ENCODE measurements at places on chromosomes 3 and 15.

- DNase-seq, result no peak
These were observed 57.6 kb upstream of the BBX start for GRCh38 chr3:107465064-107465631.

DNA sequence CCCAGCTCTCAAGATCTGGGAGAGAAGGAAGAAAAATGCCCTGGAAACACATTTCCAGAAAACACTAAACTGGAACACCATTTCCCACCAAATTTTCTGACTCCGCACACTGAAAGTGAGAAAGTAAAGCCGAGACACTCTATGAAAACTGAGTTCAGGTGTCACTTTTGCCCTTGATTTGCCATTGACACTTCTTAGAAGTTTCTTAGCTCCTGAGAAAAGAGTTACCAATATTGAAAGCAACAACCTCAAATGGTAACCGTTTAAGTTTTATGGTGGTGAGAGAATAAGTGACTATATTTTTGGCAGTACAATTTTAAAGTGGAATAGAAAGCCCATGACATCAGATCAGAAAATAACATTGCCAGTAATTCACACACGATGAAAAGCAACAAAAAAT, 39.0 kb downstream of the CD86 start:
- no peak for DNase-seq

DNA sequence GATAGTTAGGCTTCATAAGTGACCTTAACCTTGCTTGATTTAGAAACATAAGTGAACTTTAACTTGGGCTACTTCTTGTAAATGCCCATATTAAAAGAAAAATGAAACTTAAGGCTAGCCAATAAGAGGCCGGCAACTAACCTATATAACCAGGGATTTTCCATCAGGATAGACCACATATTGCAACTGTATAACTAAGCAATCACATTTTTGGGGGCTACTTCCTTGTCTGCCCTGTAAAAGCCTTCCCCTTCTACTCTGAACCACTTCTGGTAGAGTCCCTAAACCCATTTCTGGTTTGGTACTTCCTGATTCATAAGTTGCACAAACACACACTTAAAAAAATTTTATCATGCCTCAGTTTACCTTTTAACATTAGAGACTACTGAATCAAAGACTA, 150.9 kb upstream of the UBE2E2 start:
- DNase-seq, result no peak

DNA sequence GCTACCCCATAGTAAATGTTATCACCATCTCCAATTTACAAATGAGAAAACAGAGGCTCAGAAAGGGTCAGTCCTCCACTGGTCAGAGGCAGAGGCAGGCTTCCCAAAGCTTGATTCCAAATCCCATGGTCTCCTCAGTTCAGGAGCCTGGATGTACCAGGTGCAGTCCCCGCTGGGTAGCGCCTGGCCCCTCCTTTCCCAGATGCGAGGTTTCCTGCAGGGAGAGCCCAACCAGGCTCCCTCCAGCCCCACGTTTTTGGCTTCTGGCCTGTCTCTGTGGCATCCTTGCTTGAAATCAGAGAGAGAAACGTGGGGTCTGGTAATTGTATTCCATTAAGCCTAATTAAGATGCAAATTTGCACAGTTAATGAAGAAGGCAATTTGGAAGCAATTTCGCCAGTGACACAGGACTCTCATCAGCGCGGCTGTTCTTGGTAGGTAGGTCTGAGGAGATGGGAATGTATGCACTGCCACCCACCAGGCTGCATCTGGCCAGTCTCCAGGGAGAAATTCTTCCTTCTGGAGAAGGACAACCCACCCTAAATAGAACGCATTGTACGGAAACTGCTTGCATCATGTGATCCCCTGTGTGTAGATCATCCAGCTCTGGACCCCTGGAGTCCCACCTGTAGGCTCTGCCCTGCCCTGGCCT, 50.5 kb downstream of the HRH1 start:
- DNase-seq, result no peak

DNA sequence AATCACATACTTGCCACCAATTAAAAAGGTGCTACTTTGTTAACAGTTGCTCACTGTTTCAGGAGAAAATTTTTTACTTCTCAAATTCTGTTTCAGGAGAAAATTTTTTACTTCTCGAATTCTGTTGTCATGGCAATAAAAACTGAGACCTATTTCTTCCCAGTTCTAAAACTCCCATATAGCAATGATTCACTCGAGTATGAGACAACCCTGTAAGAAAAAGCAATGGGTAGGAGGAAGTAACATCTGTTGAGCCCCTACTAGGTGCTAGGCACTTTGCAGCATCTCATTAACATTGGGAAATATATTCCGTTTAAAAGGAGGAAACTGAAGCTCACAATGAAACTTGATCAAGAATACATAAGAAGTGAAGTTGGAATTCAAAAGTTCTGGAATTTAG, 35.1 kb upstream of the IGSF11 start:
- DNase-seq, result no peak

- no peak for DNase-seq
These were observed 651.8 kb upstream of the SGO1 start for GRCh38 chr3:20837676-20838302.

- DNase-seq, result no peak
These were observed 2.9 kb downstream of the DIPK2A start for GRCh38 chr3:143974271-143975238.

DNA sequence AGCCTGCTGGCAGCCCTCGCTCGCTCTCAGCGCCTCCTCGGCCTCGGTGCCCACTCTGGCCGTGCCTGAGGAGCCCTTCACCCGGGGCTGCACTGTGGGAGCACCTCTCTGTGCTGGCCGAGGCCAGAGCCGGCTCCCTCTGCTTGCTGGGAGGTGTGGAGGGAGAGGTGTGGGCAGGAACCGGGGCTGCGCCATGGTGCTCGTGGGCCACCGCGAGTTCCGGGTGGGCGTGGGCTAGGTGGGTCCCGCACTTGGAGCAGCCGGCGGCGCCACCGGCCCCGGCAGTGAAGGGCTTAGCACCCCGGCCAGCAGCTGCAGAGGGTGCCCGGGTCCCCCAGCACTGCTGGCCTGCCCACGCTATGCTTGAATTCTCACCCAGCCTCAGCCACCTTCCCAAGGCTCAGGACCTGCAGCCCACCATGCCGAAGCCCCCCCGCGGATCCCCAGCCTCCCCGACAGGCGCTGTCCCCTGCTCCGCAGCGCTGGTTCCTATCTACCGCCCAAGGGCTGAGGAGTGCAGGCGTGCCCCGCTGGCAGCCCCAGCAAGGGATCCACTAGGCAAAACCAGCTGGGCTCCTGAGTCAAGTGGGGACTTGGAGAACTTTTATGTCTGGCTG, 863.3 kb downstream of the IGSF11 start:
- DNase-seq, result no peak

GRCh38 chr3:139096670-139097069, 52.0 kb upstream of the PRR23C start:
- DNase-seq, result no peak

DNA sequence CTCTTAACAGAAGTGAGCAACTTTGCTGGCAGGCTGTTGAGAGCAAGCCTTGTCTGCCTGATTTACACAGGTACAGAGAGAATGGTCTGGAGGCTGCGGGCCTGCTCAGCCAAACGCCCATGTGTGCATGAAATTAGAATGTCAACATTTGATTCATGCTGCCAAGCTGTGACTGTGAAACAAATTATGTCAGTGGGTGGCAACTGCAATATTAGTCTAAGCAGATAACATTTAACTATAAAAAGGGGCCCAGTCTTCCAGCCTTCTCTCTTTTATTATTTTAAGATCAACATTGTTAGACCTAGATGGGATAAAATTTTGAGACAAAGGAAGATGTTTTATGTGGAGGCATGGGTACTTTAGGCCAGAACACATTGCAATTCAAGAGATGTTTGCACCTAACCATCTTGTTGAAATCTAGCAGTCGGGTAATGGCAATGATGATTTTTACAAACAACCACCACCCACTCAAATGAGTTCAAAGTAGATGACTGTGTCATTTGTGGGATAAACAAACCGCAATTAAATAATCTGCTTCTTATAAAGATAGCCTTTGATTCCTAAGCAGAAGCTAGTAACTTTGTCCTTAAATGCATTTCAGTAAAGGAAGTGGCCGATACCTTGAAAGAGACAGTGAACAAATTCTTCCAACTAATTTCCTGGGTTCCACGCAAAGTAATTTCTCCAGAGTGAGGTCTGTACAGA, 70.2 kb downstream of the FOXB1 start:
- DNase-seq, result no peak

GRCh38 chr3:94862703-94863102, 799.8 kb downstream of the NSUN3 start:
- no peak for DNase-seq

DNA sequence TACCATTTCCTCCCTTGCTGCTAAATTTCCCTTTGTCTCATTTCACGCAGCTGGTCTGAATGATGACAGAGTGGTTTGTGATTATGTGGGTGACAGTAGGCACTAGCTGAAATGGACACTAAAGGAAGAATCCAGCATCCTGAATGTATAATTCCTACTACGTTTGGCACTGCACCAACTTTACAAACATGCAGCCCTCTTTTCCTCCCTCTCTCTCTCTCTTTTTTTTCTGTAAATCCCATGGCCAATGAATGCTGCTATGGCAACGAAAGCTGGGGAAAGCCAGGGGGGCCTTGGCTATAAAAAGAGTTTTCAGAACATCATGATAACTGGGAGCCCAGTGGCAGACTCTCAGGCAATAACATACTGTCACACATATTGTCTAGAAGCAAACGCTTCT, 367.2 kb upstream of the AGTR1 start:
- no peak for DNase-seq

GRCh38 chr3:141471160-141471559, 15.7 kb upstream of the RASA2 start:
- DNase-seq, result no peak

DNA sequence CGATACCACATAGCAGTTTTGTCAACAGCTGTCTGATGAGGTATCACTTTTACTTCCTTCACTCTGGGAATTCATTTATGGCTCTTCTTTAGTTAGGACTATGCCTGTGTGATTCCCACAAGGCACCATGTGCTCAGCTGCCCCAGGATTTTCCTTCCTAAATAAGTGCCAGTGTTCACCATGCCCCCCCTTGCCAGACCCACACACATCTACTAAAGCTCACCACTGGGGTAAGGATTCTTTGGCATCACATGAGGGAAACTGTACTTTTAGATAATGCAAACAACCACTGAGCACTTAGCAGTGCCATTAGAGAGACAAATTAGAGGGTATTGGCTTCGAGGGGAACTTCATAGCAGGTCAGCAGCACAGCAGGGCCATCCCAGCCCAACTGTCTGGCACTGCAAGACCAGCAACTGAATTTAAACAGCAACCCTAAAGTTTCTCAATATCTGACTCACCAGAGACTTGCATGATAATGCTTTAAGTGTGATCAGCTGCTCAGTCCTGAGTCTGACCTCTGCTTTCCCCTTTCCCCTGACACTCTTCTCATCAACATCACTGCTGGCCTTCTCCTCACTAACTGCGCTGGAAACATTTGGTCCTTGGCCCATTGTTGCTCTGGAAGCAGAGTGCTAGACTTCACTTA, 114.3 kb downstream of the STAC start:
- no peak for DNase-seq

GRCh38 chr15:80950291-80951078, 39.1 kb downstream of the MESD start:
- no peak for DNase-seq

- no peak for DNase-seq
These were observed 14.4 kb upstream of the TM4SF4 start for GRCh38 chr3:149460117-149460516.

DNA sequence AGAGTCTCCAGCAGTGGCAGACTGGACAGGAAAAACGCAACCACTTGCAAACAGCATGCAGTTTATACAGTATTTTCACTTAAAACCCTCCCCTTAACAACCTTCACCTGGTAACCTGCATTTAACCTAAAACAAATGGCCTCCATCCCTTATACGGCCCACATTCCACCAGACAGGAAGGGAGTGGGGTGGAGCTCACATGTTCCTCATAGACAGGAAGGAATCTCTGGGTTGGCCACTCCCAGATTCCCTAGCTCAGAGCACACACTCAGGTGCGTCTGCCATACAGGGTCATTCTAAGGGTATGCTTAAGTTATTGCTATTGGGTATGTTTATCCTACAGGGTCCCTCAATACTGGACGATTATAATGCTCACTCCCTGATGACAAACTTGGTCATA, 16.8 kb upstream of the ABHD2 start:
- no peak for DNase-seq

- no peak for DNase-seq
These were observed 9.3 kb upstream of the RPL29 start for GRCh38 chr3:52004906-52005395.

- DNase-seq, result no peak
These were observed 10.4 kb upstream of the MNS1 start for GRCh38 chr15:56475351-56475750.

DNA sequence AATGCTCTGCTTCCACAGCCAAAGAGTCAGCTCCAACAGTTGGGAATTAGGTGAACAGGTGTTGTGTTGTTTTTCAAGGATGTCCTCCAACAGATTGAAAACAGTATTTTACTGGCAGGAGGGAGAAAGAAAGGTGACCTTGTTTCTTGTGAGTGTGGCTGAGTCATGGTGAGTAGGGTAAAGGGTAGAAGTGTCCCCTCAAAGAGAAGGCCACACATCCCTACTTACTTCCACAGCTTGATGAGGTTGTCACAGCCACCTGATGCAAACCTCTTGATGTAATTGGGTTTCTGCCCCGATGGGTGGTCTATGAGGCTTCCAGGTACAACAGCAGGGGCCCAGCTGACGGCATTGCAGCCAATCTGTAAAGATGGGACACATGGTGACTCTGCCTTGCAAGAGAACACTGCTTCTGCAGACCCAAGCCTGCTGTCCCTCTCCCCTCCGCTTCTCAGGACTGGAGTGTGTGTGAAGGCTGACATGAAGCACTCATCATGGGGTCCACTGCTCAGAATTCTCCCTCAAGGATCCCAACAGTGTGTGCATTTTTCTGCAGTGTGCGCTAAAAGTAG, 12.7 kb upstream of the GHRL start:
- no peak for DNase-seq

DNA sequence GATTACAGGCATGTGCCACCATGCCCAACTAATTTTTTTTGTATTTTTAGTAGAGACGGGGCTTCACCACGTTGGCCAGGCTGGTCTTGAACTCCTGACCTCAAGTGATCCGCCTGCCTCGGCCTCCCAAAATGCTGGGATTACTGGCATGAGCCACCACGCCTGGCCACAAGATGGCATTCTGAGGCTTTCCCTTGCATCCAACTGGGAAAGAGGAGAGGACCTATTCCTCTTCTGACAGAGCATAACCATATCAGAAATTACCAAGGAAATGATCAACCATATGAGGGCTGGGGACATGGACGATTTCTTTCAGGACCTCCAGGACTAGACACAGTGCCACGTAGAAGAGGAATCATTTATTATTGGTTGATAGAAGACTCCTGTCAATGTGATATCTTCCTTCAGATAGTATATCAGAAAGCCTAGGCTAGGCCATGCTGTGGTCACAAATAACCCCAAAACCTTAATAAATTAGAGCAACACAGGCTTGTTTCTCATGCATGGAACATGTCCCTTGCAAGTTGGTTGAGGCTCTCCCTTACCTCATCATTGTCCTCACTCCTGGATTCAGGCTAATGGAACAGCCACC, 372.3 kb upstream of the IL12A start:
- DNase-seq, result no peak

DNA sequence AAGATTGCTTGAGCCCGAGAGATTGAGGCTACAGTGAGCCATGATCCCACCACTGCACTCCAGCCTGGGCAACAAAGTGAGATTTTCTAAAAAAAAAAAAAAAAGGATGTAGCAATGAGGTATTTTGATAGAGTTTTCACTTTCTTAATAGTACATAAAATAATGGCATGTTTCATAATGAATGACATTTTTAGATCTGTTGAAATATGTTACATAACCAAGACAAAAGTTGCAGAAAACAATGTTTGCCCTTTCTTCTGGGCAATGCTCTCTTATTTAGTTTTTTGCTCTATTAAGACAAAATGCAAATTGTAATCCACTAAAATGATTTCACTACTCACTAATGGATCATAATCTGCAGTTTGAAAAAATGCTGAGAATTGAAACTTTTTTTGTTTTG, 4.4 kb upstream of the MAPK6 start:
- no peak for DNase-seq

Measured in frontal cortex (tissue), 4 donors.